Aorta (tissue), 5 donors: ENCODE measurements at places on chromosomes 3 and 15. TPM values are rescaled to one million over a fixed set of nuclear protein-coding genes. Genes with fewer than 3 reads are reported as not detected.

The CLK3 gene
- 73.2 TPM for total RNA-seq

DNA sequence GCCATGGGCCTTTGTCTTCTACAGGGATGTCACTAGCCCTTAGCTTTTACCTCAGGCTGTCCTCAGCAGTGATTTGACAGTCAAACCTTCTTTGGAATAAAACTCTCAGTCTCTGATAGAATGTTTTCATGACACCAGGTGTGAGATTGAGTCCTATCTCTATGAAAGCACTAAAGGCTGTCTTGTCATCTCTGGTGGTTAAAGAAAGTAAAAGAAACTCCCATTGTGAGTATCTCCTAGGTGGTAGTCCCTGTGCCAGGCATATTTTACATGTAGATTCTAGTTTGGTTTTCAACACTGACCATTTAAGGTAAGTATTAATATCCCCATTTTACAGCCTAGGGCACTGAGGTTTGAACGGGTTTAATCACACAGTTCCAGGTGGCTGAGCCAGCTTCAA is 360.2 kb downstream of the CHST2 start:
- no peak for DNase-seq
- no peaks in the 10 kb centered on the region for H3K27me3 ChIP-seq
- H3K27ac ChIP-seq: no peak overlapping the region
- no peak overlapping the region for H3K4me3 ChIP-seq
- H3K36me3 ChIP-seq: no peaks in the 10 kb centered on the region
- peaks cover 9% of the 10 kb centered on the region for H3K4me1 ChIP-seq

DNA sequence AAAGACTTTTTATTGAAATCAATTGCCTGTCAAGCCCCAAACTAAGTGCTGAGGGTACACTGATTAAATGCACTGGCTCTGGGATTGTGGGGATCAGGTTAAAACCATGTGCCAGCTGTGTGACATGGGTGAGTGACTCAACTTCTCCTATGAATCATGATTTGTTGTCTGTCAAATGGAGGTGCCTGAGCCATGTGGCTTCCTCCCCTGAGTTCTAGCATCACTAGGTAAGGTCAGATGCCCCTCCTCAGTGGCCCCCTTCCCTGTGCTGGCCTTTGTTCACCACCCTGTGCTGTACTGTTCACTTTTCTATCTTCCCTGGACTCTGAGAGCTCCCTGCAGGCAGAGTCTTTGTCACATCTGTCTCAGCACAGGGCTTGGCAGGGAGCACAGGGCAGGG is 43.6 kb upstream of the ATP2B2 start:
- H3K27me3 ChIP-seq: no peaks in the 10 kb centered on the region
- H3K4me1 ChIP-seq: no peaks in the 10 kb centered on the region
- no peak overlapping the region for H3K4me3 ChIP-seq

The TMEM41A gene
- 13.2 TPM for total RNA-seq

The KCNH8 gene
- 0.29 TPM for total RNA-seq

DNA sequence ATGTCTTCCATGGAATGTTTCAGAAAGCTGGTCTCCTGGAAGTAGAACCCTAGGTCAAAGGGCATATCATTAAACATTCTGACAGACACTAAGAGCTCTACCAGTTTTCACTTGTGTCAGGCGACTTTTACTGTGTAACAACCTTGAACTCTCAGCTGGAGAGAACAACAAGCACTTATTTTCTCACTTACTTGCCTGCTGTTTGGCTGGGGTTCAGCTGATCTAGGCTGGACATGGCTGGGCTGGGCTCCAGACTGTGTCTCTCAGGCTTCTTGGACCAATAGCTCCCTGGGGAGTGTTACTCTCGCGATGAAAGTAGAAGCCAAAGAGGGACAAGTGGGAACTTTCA is 527.3 kb downstream of the SHQ1 start:
- no peak overlapping the region for H3K4me3 ChIP-seq
- H3K27me3 ChIP-seq: no peaks in the 10 kb centered on the region
- no peaks in the 10 kb centered on the region for H3K4me1 ChIP-seq
- no peak overlapping the region for H3K27ac ChIP-seq
- no peak for DNase-seq
